ENCODE measurements at places on chromosomes 12 and 14.

DNA sequence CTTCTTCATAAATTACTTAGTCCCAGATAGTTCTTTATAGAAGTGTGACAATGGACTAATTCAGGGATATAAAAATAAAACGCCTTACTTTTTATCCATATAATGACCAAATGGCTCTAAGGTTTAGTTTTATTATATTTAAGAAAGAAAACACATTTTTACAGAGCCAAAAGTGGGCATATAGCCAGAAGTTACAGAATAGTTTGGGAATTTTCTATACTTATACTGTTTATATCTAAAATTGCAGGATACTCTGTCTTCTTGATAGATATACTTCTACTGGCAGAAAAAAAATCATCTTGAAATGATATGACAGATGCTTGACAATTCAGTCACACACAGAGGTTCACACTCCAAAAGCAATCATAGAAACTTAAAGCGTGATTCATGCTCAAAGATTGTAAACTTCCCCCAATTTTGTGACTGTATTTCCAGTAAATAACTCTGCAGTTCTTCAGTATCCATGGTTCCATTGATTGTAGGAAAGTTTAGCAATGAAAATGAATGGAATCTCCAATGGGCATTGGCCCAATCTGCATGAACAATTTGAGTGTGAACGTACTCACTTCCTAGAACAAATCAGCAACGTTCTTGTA lies 307.8 kb downstream of the NOVA1 start:
- no peak for DNase-seq

DNA sequence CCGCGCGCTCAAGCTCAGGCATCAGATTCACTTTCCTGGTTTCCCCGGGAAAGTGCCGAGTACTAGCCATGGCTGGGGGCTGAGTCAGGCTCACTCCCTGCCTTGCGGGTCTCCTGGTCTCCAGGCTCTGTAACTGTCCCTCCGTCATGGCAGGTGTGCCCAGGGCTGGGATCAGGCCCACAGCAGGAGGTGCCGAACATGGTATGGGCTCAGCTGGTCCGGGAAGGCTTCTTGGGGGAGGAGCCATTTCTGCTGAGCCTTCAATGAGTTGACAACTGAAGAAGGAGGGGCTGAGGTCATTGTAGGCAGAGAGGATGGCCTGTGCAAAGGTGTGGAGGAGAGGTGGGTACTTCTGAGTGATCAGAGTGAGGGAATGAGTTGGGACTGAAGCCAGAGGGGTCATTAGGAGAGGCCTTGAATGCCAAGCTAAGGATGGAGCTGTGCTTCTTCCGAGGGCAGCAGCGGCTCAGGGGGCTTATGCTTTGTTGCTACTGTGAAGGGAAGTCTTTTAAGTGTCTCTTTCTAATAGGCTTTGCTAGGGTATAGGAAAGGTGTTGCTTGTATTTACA lies 769 bp downstream of the EXOC3L4 start:
- no peak for DNase-seq

DNA sequence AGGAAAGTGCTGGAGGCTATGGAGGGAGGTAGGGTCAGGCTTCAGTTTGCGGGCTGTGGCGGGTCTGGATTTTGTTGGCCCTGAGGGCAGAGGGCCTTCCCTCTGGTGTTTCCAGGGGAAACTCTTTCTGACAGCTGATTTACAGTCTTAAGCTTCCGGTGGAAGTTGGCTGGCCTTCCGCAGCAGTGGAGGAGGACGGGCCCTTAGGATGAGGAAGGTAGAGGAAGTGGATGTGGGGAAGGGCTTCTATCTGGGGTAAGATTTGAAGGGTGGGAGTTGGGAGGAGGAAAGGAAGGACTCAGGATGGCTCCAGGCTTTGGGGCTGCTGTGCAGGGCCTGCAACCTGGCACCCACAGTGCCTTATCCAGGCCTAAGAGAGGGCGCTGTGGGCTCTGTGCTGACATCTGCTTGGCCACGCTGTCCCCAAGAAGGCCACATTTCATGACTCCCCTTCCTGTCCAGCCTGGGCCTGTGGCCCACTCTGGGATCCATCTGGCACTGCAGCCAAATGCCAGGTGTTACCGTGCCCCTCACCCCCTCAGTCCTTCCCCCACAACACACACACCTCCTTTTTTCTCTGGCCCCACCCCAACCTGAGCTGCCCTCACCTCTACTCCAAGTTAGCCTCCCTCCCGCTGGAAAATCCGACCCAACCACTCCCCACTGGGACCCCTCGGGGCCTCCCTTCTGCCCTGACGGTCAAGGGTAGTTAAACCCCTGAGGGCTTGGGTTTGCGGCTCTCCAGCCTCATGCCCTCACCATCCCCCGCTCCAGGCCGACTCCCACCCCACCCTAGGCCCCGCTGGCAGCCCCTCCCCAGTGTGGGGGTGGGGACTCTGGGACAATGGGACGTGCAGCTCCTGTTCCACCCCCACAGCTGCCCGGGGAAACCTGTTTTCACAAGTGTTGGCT lies 7.7 kb upstream of the PPP1R13B start:
- DNase-seq = no peak

DNA sequence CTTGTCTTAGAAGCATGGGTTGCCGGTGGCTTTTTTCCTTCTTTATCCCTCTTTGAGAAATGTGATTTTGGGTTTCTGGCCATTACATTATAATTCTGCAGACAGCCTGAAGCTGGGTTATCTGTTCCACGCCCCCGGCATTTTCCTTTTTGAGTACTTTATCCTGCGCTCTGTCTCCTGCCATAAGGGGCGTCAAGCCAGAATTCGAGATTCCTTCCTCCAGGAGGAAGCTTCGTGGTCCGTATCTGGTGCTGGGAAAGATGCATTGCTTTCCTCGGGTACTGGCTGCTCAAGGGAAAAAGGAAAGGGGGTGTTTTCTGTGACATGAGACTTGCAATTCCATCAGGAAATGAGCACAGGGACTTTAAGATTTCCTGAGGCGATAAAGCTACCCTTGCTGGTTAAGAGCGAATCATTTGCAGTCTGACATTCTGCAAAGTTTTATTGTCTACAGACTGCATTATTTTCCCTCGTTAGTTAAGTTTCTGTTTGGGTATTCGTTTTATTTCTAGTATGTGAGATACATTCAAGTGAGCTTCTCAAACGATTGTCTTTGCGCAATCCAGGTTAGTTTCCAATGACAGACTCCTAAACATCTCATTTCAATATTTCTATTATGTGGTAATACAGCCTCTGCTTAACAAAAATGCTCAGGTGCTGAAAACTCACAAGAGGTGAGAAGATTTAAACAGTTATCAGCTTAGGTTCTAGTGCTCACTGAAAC lies 694 bp downstream of the AKAP5 start:
- peak; percentile 20 for DNase-seq

DNA sequence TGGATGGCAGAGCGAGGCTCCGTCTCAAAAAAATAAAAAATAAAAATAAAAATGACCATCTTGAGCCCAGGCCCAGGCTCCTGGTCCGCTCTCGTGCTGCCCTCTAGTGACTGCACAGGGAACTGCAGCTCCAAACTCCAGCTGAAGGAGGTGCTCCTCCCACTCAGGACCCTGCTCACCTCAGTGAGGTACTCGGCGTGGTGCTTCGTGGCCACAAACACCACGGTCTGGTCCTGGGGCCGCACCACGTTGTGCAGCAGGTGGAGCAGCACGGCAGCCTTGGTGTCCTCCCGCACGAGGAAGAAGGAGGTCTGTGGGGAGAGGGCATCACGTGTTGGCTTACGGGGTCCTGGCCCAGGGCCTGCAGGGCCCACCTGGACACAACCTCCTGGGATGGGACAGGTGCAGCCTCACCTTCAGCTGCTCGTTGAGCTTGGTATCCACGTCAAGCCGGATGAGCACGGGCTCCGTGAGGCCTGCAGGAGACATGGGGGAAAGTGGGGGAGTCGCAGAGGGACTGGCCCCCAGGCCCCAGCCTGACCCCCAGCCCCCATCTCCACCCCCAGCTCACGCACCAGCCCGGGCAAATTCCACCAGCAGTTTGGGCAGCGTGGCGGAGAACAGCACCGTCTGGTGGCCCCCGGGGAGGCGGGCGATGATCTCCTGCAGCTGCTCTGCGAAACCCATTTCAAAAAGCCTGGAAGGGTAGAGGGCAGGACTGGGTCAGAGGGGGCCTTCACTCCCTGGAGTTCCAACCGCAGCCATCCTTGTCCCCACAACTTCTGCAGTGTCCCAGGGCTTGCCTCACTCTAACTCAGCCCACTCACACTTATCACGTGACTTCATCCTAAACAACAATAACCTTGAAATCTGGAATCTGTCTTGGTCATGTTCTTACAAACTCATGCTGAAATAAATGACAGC lies 10.6 kb downstream of the DDX54 start:
- peak; percentile 35 for DNase-seq

- peak; percentile 35 for DNase-seq
Observed at GRCh38 chr14:46344327-46344937, 307.1 kb downstream of the RPL10L start.

GRCh38 chr12:58528271-58528670 lies 392.0 kb downstream of the LRIG3 start:
- DNase-seq = no peak

- no peak for DNase-seq
Observed at GRCh38 chr12:41577995-41578394, 389.9 kb downstream of the PDZRN4 start.

- no peak for DNase-seq
Observed at GRCh38 chr12:30755395-30755762, 628 bp upstream of the CAPRIN2 start.

- DNase-seq = peak; percentile 86
Observed at GRCh38 chr12:71731439-71732356, 23.0 kb upstream of the RAB21 start.

- peak; percentile 32 for DNase-seq
Observed at GRCh38 chr12:75446857-75447256, 33.7 kb upstream of the GLIPR1 start.

DNA sequence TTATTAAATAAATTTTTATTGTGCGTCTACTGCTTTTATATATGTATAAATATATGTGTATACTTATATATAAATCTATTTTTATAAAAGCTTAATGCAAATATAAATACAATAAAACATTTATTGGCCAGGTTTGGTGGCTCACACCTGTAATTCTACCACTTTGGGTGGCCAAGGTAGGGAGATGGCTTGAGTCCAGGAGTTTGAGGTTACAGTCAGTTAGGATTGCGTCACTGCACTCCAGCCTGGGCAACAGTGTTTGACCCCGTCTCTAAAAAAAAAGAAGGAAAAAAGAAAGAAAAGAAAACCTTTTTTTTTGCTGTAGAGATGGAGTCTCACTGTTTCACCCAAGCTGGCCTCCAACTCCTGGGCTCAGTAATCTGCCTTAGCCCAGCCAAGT lies 20.9 kb downstream of the ACTR6 start:
- DNase-seq = no peak

GRCh38 chr12:123055281-123055766 lies 74.8 kb downstream of the ARL6IP4 start:
- no peak for DNase-seq

DNA sequence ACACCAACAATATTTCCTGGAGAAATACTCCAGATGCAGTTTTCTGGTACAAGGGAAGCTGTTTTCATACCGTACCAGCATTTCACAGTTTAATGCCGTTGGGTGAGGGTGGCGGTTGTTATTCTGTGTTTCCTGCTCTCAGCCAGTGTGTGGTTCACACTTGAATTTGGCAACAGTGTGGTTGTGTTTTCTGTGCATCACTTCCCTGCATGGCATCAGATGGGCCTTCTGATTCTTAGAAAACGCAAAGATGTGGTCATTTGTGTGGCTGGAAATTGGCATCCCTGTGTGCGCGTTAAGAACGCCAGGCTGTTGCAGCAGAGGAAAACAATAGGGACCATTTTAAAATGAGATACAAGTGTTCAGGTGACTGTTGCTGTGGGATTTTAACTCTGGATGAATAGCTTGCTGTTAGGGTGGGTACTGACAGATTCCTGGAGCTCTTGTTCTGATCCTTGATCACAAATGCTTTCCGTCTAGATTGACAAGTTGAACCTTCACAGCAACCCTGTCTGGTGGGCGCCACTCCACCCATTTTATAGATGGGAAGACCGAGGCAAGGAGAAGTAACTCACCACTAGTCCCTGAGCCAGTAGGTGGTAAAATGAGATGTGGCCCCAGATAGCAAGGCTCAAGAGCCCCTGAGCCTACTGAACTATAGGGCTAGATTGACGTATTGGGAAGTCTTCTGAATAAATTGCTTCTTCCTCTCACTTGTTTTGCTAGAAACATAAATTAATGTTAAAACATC lies 231.2 kb downstream of the CHST11 start:
- no peak for DNase-seq

DNA sequence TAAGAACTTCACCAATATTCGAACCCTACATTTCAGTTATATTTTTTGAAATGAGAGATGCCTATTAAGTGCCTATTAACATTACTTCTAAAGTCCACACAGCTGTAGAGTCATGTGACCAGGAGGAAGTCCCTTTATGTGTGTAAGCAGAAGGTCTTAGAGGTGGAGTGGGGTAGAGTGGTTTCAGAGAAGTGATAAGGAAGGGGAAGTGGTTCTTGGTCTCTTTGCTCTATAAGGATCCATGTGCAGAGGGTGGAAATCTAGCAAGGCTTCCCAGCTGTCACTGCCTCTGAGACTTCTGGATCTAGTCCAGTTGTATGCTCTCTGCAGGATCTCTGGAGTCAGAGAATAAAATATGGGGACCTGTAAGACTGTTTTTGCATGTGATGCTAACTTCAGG lies 673.9 kb downstream of the FLRT2 start:
- DNase-seq = no peak

- peak; percentile 37 for DNase-seq
Observed at GRCh38 chr14:89813617-89814031, 140.9 kb downstream of the EFCAB11 start.

DNA sequence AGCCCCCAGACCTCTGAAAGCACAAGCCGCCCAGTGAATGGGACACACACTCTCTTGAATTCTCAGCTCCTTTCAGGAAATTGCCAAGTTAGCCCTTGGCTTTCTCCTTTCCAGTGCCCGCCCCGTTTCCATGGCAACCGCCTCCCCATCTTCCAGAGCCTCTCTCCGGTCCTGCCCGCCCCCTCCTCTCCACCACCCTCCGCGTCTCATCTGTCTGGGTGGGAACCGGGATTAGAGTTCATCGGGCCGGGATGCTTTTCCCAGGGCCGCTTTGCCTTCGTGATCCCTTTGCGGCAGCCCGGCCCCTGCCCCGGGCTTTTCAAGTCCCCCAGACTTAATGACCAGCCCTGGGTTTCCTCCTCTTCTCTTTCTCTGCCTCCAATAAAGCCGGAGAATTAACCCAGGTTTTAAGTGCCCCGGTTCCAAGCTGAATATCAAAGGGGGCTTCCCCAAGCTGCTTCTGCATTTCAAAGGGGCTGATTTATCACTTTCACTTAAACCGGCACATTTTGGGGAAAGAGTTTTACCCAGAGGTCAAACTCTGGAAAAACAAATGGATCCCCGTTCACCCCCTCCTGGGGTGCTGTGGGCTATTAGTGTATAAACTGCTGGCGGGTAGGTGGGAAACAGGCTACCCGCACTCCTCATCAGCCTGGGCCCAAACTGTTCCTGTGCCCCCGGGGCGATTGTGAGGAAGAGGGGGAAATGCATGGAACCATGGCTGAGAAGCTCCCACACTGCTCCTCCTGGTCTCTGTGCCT lies 101.7 kb downstream of the ZFP36L1 start:
- DNase-seq = no peak
